ENCODE measurements at places on chromosomes 7 and 10.

DNA sequence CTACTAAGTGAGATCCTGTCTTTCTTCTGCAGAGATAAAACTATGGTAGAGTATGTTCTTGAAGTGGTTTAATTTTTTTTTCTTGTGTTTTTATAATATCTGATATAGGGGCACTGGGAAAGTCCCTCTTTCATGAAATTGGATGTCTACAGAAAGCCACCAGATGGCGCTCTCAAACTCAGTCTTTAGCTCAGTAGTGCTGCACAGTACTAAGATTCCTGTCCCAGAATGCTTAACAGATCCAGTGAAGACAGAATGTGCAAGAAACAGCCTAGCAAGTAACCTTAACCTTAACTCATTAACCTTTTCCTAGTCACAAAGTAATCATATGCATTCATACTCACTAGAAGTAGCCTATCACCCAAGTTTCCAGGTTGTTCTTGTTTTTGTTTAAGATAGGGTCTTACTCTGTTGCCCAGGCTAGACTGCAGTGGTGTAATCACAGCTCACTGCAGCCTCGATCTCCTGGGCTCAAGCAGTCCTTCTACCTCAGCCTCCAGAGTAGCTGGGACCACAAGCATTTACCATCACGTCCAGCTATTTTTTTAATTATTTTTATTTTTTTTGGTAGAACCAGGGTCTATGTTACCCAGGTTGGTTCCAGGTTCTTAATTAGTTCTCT, 56.7 kb downstream of the IDE start:
- DNase-seq = peak; percentile 2

GRCh38 chr7:28116041-28116440, 64.6 kb downstream of the JAZF1 start:
- DNase-seq = no peak

GRCh38 chr10:126588024-126588423, 82.5 kb downstream of the C10orf90 start:
- no peak for DNase-seq

DNA sequence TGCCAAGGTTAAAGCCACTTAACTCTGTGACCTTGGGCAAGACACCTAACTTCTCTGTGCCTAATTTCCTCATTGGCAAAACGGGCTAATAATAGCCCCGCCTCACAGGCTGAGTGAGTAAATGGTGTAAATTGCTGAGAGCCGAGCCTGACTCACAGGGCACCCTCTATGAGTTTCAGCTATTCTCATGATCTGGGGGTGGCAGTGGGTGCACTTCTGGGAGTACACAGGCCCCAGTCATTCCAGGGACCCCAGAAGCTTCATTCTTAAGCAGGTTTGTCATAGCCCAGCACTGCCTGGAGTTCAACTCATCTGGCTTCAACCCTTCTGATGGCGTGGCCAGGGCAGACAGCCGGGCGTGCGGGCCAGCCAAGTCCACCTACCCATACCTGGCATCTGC, 137.2 kb downstream of the GRID1 start:
- no peak for DNase-seq

- peak; percentile 1 for DNase-seq
These were observed 289.3 kb downstream of the PTEN start for GRCh38 chr10:88152728-88153133.

DNA sequence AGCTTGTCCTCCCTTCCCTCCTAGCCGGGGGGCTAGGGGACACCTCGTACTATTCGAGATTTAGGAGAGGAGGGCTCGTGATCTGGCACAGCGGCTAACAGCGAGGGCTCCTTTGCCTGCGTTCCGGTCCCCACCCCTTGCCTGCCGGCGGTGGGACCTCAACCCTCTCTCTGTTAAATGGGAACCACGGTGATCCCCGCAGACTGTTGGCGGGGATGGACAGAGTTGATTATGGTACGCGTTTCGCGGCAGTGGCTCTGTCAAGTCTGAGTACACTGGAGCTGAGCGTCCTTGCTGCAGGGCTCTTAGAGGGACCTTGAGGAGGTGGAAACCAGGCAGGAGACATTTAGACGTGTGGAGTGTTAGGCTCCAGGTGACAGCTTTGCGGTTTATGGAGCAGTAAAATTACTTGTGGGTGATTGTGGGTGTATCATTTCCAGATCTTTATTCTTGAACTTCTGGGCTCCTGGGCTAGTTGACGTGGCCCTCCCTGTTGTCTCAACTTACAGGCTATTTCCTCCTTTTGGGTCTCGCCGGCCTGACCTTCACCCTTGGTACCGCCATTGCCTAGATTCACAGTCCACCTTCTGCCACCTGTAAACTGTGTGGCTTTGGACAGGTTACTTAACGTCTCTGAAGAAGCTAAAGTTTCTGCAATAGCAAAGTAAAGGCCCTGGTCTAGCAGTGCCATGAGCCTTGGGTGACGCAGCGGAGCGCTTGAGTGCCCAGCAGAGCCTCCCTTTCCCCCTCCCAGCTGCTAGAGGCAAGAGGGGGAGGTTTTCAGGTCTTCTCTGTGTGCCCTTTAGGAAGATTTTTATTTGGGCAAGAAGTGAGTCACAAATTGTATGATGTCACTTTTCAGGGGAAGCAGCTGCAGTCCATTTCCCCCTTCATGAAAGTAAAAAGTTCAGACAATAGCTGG, 739 bp downstream of the CASP7 start:
- DNase-seq = no peak

GRCh38 chr7:155745737-155746136, 66.5 kb downstream of the SHH start:
- no peak for DNase-seq

- no peak for DNase-seq
These were observed 166.2 kb downstream of the CHCHD3 start for GRCh38 chr7:132915647-132916046.

- DNase-seq = no peak
These were observed 80.7 kb upstream of the SEC61G start for GRCh38 chr7:54839575-54840213.

GRCh38 chr7:157886266-157886665, 549.5 kb downstream of the DNAJB6 start:
- no peak for DNase-seq

- DNase-seq = no peak
These were observed 24.8 kb upstream of the TECTB start for GRCh38 chr10:112258407-112258806.

- no peak for DNase-seq
These were observed 2.7 kb upstream of the PRXL2A start for GRCh38 chr10:80405626-80406025.

DNA sequence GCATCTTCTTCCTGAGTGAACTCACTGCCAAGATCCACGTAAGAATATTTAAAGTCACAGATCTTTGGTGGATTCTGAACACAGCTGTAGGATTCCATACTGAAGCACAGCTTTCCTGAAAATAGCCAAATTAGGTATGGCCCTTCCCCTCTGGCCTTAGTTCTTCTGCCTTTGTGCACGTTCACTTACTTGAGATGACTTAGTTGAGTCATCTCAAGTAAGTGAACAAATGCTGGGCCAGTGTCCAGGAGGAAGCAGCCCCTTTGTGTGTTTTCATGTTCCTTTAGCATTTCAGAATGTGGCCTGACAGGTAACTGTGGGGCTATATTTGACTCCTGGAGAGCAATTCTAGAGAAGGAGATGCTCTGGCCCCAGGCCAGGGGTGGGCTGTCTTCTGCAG, 51.5 kb downstream of the CCNY start:
- DNase-seq = no peak

DNA sequence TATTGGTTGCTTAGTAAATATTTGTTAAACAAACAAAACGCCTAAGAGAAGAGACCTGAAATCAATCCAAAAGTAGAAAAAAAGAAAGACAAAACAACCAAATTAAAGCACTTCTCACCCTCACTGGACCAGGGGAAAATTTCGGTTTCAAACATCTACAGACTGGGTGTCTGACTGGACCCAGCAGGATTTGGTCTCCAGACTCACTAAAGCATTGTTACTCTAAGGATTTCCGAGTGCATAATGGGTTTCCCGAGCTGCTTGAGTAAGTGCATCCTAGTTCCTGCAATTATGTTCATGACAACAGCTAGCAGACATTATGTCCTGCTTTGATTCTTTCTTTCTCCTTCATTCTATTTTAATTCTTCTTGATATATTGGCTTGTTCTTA, 51.8 kb upstream of the FAM3C start:
- DNase-seq = no peak

DNA sequence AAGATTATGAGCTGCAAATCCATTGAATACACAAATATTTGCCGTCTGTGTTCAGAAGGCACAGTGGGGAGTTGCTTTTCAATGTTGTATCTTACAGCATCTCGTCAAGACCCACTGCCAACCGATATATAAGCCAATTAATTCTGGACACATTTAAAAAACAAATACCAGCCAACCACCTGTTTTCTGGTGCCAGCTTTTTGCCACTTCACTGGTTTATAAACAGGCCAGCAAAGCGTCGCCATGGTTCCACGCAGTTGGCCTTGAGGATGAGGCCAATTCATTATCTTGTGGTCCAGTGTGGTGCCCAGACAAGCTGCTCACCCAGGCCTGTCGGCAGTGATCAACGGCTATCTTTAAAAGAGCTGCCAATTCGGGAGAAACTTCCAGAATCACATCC, 321.0 kb downstream of the TCERG1L start:
- no peak for DNase-seq

DNA sequence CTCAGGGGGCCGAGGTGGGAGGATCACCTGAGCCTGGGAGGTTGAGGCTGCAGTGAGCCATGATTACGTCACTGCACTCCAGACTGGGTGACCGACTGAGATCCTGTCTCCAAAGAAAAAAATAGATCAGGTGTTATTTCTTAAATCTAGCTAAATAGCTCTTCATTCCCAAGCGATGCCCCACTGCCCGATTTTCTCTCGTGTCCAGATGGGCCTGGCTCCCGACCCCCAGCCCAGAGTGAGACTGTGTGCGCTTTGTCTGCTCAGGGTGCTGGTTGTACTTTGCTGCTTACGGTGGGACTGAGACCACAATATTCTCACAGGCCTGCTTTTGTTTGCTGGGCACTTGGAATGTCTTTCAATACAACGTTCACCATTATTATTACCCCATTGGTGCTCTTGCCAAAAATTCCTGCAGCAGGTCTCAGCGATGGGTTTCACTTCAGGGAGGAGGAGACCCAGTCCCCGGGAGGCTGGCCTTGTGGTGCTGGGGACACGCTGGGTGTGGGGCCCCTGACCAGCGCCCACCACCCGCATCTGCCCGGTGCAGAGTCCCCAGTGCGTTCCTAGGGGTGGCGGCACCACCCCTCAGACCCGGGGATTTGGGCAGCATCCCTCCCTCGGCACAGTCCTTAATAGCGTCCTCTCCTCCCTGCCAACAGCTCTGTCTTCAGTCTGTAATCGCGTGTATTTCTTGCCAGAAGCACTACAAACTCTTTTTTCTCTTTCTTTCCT, 20.4 kb upstream of the DPYSL4 start:
- DNase-seq = no peak

DNA sequence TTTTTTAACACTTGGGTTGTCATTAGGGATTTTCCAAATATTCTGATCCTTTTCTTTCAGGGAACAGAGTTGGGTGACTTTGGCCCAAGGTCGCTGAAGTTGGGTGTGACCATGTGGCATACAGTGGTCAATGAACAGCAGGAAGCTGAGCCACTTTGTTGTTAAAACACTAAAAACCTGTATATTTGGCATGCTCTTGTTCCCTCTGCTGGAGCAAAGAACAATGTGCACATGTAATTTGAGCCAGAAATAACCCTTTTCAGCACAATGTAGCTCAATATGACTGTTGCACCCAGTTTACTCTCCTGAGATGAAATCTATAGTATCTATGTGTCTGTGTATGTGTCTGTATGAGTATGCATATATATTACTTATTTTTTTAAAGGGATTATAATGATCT, 74.9 kb downstream of the ADCYAP1R1 start:
- no peak for DNase-seq

DNA sequence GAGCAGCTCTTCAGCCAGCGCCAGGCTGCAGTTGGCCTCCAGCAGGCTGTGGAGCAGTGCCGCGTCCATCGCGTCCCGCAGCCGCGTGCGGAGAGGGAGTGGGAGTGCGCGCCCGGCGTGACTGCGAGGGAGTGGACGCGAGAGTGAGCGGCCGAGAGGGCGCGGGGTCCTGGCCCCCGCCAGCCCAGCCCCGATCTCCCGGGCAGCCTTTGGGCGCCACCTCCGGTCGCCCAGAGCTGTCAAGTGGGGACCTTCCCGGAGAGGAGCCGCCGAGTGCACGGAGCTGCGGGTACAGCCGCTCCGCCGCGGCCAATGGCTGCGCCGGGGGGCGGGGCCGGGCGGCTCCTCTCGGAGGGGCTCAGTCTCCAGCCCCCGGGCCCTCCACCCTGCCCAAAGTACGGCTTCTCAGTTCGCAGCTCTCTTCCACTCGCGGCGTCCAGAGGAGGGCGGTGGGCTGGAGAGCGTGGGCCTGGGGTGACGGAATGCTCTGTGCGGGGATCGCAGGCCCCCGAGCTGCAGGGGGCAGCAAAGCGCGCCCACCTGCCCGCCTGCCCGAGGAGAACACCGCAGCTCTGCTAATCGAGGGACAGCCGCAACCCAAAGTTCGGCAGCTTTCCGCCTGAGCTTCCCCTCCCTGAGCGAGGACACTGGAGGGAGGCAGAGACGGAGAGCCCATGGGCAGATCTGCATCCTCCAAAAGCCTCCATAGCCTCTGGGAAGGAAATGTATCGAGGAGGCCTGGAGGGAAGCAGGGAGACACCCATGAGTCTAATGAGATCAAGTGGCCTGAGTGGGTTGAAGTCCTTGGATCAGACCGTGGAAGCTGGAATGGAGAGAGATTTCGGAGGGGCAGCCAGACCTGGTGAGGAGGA, at the start of gene CRHR2:
Gene CRHR2, minus strand, starts transcription at position 245 of the 872 bp plus-strand sequence. Its CDS starts 176 bp downstream, at position 69.
- no peak for DNase-seq

GRCh38 chr7:41882256-41882655, 179.4 kb upstream of the INHBA start:
- no peak for DNase-seq

- DNase-seq = no peak
These were observed 93.2 kb downstream of the CFTR start for GRCh38 chr7:117572856-117573620.

GRCh38 chr10:7481368-7481765, 70.5 kb upstream of the SFMBT2 start:
- DNase-seq = no peak

- no peak for DNase-seq
These were observed 48.8 kb downstream of the SH3PXD2A start for GRCh38 chr10:103806395-103807187.

DNA sequence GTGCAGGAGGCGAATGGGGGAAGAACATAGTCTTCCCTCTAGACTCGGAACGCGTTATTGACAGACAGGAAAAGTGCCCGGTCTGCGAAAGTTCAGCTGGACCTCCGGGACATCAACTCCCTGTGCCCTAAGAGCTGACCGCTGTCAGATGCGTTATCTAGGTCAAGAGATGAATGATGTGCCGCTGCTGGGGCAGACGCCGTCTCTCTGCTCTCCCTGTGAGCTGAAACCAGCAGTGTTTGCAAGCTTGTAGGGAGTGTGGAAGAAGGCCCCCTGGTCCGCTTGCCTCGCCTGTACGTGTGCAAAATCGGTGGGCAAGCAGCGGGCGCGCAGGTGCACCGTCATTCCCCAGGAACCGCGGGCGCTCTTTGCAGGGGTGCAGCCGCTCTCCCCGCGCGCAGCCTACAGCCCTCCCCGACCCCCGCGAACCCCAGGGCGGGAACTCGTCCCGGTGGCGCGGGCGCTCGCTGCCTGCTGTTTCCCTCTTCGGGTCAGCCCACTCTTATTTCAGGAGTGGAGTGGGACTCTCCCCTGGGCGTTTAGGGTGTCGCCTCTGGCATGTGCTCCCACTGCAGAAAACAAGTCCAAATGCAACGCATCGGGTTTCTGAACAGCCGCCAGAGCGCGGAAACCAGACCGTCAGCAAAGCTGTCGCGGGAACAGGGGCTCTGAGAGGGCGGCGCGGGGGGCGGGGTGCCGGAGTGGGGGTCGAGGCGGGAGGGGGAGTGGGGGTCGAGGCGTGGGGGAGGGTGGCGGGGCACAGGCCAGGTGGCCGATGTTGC, 1.8 kb upstream of the PFKFB3 start:
- peak; percentile 21 for DNase-seq

- no peak for DNase-seq
These were observed 165.5 kb downstream of the MAGI2 start for GRCh38 chr7:79287981-79288380.

Measured in activated naive CD4-positive, alpha-beta T cell (primary cell).